ENCODE measurements at places on chromosomes 12 and 14.

DNA sequence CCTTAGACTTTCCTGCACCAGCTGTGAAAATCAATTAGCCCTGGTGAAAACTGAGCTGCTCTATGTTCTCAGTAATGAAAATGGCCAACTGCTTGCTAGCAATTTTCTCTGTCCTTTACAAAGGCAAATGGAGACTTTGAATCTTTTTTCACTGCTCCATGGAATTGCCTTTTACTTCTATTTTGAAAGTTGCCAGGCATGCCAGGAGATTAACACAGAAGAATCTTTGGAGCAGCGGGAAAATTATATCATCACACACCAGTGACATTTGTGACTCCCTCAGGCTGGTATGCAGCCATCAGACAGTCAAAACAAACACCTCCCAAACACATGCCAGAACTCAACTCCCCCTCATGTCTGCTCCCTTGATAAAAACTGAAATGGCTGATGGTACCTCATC lies 872.0 kb upstream of the FLRT2 start:
- no peak for DNase-seq

DNA sequence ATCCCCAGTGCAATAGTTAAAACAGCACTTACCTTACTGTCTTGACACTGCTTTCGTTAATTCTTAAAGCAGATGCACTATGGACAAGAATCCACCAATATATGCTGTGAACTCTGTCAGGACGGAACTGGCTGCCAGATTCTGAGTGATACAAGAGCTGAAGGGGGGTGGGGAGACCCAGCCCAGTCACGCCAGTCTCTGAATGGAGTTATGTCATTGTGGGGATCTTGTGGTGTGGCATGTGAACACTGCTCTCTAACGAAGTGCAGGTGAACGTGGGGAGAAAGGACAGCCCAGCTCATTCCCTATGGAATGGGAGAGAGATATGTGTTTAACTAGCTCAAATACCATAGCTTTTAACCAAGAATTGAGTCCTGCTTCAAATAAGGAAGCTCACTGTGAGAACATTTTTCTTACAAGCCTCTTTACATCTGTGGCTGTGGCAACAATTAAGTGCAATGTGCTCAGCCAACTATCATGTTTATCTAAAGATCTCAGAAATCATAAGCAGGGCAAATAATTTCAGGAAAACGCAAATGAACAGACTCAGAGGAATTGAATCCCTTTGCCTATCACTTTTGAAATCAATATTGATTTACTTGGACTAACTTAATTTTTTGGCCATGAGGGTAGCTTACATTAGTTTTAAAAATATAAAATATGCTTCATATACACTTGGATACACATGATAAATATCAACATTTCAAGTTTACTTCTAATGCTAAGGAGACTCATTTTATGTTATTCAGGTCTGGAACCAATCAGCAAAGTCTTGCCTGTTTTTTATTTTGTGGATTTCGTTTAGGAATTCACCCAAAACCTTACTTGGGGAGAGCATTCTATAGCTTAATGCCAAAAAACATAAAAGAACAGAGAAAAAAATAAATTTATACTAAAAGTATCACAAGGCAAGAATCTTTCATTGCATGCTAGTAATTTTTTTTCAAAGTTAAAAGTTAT lies at the start of gene LUM:
Gene LUM, minus strand, starts transcription at position 129 of the 960 bp plus-strand sequence. CDS start 2,515 bp downstream, outside the sequence.
- DNase-seq: no peak

DNA sequence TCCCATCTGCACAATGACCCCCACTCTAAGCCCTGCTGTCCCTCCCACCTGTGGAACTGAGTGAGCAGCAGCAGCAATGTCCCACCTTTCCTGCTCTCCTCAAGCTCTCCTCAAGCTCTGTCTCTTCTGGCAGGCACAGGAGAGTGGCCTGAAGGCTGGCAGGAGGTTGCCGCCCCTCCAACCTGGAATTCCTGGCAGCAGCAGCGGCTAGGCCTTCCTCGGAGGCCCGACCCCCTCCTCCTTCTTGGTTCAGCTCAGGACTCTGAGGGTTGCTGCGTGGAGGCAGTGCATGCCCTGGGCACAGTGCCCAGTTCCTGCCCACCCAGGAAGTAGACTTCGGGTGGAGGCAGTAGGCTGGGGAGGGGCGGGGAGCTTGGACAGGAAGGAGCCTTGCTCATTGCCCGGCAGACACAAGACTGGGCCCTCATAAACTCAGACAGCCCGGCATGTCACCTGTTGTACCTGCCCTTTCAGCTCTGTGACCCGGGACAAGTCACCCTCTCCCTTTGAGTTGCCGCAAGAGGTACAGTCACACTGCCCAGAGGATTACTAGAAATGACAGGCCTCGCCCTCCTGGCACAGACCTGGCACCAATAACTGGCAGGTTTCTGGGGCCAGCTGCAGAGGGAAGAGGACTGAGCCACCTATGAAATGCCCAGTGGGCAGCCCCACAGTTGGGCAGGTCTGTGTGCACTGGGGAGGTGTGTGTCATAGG lies 2.1 kb upstream of the SERPINA1 start:
- DNase-seq: no peak

DNA sequence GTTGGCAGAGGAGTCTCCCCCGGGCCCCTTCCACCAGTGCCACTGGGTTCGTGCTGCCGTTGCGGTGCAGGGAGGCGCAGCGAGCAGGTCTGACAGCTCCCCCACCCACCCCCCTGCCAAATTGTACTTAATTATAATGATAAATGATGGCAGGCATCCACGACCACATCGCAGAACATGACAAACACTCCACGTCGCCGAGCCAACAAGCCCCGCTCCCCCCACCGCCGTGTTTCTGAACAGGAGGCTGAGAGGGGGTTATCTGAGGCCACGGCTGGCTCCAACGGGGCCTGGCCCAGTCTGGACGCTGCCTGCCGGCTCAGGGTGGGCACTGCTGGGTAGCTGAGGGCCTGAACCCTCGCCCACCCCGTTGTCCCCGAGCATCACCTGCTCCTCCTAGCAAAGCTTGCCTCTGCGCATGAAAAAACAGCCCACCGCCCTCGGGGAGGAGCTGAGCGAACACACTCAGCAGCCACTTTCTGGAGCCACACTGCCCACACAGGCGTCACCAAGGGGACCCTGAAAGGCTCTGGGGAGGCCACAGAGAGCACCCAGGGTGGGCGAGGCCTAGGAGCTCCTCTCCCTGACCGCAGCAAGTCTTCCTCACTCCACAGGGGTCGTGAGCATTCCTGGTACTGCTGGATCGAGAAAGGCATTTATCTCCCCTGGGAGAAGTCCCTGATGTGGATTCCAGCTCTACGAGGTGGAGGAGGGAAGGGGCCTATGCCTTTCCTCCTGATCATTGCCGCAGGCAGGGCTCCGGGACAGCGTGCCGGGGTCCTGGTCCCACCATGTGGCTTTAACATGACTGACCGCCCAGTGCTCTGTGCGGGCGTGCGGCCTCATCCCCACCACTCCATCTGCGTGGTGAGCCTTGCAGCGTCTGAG lies 35.4 kb upstream of the DIO3 start:
- no peak for DNase-seq

DNA sequence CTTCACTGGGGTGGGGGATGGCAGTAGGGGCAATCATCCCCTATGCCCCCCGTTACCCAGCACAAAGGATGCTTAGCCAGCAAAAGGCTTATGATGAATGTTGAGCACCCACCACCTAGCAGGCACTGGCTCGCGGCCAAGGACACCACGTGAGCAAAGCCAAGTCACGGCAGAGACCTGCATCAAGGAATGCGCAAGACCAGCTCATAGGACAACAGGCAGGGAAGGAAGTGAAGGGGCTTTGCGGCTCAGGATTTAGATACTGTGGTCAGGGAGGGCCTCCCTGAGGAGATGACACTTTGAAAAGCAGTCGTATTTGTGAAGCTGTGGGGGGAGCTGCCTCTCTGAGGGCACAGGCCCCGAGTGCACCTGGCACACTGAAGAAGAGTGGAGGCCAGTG lies 32.8 kb downstream of the SH2B3 start:
- no peak for DNase-seq

GRCh38 chr12:76449583-76449982 lies 101.4 kb upstream of the BBS10 start:
- DNase-seq: no peak

- DNase-seq: no peak
Measured at GRCh38 chr14:72947366-72948160, 21.3 kb downstream of the DCAF4 start.

DNA sequence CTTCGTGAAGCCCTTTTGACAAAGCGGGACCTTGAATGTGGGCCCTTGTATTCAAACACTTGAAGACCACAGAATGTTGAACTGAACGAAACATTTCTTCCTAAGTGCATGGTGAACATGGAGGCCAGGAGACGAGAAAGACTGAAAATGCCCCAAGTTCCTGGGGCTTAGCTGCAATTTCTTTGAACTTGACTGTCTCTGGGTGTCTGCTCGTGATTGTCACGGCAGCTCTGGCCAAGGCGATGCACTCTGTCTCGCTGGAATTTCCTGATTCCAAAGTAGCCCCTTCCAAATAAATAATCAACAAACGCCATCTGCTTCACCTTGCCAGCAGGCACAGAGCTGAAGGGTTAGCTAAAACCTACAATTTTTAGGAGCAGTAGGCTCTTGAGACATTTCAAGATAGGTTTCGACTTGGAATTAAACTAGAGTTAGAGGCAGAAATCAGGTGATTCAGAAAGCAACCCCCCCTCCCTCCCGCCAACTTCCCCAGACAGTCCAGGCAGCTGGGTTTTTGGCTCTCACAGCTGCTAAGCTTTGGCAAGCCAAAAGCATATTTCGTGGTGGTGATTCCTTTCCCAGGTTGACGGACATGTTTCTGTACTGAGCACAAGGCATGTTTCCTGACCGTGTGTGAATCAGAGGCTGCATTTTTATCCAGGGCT lies 13.5 kb upstream of the IRF2BPL start:
- DNase-seq: no peak

DNA sequence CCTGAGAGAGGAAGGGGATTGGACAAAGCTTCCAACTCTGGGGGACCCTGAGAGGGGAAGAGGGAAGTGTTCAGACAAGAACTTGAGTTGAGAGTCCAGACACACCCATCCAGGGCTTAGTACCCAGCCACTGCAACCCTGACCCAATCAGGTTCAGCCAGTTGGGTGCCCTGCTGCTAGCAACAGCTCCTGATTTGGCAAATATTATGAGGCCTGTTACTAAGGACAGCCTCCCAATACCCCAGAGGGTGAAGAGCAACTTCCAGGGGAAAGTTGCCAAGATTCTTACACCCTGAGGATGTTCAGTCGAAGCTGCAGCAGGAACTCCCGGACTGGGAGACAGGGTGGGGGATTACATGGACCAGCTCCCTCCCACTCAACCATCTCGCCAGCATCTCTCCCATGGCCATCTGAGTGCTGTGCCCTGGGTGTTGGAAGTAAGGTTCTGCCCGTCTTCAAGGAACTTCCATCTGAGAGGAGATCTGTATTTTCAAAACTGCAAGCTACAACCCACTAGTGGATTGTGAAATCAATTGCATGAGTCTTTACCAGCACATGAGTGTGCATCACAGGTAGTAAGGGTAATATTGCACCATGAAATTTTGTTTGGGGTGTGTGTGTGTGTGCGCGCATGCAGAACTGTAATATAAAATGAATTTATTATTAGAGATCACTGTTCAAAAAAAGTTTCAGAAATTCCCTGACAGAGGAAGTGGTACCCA lies 11.5 kb upstream of the KRT78 start:
- DNase-seq: no peak

GRCh38 chr12:26056335-26056734 lies 68.5 kb downstream of the BHLHE41 start:
- no peak for DNase-seq

DNA sequence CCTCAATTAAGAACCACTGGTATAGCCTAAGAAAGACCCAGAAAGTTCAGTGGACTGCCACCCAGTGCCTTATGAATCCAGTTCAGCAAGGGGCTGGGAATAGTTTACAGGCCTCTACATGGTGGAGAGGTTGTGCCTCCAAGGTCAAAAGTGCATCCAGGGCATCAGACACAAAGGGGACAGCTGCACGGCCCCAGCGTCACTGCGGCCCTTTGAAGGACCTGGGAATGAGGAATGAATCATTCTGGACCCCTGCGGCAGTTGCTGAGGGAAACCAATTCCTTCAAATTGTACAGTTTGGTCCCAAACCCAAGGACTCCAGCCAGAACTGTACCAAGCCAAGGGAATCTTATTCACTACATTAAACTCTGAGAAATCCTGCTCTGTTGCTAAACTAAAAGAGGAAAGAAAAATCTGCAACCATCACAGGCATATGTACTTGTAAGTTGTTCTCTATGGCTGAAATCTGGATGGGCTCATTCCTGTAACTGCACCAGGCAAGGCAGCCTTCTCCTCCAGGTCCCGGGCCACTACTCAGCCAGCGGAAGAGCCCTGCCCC lies 10.9 kb upstream of the NGB start:
- DNase-seq: no peak

GRCh38 chr12:93426412-93426805 lies 15.3 kb downstream of the UBE2N start:
- DNase-seq: no peak

DNA sequence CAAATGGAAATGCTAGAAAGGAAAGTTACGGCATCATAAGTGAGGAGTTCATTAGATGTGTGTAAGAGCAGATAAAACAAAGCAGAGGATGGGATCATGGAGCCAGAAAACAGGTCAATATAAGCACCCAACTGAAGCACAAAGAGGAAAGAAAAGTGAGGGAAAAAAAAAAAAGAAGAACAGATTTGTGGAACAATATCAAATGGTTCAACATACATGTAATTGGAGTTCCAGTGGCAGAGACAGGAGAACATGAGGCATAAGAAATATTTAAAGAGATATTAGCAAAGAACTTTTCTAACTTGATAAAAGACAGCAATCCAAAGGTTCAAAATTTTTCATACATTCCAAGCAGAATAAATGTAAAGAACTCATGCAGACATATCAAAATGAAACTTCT lies 54.1 kb downstream of the SPTSSA start:
- DNase-seq: no peak

DNA sequence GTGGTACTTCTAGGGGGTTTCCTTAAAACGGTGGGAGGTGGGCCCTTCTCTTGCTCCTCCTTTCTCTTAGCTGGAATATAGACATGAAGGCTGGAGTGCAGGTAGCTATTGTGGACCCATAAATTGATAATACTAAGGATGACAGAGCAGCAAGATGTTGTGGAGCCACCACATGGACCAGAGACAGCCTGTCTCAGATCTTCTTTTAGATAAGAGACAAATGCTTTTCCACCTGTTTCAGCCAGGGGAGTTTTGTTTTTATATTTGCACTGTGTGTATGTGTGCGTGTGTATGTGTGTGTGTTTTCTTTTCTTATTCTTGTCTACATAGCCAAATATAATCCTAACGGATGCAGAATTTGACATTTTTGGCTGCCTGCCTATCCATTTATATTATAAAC lies 62.9 kb upstream of the HIF1A start:
- DNase-seq: no peak

GRCh38 chr14:69715725-69716477 lies 51.0 kb upstream of the SRSF5 start:
- DNase-seq: no peak
